ENCODE measurements at places on chromosomes 5 and 9.

- no peak for DNase-seq
Measured at GRCh38 chr5:135880801-135881200, 14.8 kb downstream of the IL9 start.

- no peak for DNase-seq
Measured at GRCh38 chr5:124064956-124065355, 553.0 kb downstream of the CSNK1G3 start.

GRCh38 chr9:71767776-71768321 lies 464 bp downstream of the CEMIP2 start:
- DNase-seq, result no peak

DNA sequence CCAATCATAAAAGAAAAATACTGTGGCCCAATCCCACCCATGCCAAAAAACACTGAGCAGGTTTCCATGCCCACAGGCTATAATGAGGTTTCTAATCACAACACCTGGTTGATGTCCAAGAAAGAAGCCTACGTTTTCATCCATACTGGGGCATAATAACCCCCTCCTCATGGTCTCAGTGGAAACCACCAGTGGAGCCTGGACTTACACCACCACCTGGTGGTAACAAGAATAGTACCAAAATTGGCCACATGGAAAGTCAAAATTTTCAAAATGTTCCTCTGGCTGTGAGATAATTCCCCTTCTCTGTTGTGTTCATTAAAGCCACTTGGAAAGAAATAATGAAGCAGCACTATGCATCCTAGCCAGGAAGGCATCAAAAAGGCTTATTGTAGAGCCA lies 687.3 kb upstream of the ST8SIA4 start:
- DNase-seq, result no peak

DNA sequence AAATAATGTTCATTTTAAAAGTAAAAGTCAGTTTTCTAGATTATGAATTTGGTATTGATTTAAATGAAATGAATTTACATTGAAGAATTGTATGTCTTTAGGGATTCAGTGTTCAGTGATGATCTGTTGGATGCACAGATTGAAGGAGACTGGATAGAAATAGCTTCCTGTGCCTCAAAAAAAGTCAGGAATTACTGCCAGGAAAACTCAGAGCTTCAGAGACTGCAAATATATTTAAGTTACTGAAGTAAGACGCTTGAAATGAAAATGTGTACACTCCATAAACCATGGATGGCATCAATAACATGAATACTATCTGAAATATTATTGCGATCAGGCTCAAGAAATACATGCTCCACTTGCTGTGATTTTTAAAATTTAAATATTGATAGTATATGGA lies 60.3 kb downstream of the ADCY2 start:
- no peak for DNase-seq

DNA sequence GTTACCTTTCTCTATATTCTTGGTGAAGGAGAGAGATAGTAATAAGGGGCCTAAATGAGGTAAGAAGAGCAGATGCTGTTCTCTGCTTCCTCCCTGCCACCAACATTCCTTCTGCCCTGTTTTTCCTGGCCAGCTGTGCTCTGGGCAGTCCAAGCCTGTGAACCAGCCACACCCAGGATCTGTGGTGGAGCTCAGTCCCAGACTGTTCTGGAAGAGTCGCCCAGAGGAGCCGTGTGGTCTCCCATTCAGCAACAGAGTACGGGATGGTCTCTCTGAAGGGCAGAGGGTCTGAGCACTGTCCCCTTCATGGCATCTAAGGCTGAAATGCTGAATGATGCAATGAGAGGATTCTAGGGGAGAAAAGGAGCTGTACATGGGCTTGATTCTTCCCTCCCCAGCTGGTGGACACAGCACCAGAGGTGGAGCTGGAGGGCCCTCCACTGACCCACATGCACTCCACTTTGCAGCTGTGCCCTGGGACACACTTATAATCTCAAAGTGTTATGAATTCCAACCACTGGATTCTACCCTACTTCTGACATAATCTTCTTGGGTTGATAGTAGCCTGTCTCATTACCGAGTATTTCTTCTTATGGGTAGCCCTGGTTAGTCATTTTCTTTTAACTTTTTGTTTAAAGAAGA lies 70.8 kb upstream of the RPS23 start:
- no peak for DNase-seq

GRCh38 chr9:16150938-16151650 lies 598.3 kb downstream of the CCDC171 start:
- DNase-seq, result no peak

DNA sequence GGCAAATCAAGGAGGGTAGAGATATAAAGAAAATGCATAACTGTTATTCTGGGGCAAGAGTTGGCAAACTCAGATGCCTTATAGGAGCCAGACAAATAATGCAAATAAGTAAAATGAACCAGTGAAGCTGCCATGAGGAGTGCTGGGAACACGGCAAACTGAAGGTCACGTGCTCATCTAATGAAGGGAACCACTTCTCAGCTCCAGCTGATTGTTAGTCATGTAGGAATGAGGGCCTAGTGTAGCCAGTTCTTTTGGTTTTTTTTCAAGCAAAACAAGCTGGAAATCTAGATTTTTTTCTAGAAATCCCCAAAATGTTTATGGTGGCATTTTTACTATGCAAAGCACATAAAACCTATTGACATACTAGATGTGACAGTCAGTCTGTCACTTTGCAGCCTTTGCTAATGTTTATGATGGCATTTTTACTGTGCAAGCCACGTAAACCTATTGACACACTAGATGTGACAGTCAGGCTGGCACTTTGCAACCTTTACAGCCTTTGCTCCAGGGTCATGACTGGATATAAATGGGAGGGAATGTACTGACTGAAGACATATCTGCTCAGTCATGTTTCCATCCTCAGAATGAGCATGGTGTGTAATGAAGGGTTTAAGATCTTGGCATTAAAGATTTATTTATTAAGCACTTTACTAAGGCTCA lies 39.4 kb downstream of the RUSC2 start:
- DNase-seq, result no peak

GRCh38 chr9:5789489-5789888 lies 43.4 kb downstream of the ERMP1 start:
- no peak for DNase-seq

Measured in stimulated activated CD4-positive, alpha-beta T cell treated with anti-CD3 and anti-CD28 coated beads, Interleukin-4, amount 100 ng/mL, for 4 hours (primary cell).